ENCODE measurements at places on chromosomes 4 and X.
A peak's percentile ranks its signal among the peaks of the same experiment; 100 is the strongest.

GRCh38 chr4:55258152-55258865, 87.7 kb upstream of the SRD5A3 start:
- DNase-seq = no peak

DNA sequence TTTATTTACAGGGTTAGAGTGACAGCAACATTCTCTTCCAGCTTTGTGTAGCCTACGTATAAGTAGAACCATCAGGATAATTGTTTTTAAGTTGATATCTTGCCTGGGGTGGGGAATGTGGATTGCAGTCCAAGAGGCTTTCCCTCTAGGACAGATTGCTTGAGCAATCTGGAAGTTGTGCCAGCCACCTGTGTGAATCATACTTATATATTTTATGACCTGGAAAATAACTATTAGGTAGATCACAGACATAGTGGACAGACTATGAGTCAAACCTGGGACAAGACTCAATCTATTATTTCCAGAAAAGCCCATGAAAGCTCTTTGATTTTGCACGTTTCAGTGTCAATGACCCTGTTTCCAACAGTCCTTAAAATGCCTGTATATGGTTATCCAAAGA, 98.9 kb downstream of the TLL1 start:
- DNase-seq = no peak

GRCh38 chrX:21853578-21853977, 2.2 kb upstream of the YY2 start:
- DNase-seq = no peak

- no peak for DNase-seq
Measured at GRCh38 chr4:60452266-60452665, 747.9 kb upstream of the ADGRL3 start.

DNA sequence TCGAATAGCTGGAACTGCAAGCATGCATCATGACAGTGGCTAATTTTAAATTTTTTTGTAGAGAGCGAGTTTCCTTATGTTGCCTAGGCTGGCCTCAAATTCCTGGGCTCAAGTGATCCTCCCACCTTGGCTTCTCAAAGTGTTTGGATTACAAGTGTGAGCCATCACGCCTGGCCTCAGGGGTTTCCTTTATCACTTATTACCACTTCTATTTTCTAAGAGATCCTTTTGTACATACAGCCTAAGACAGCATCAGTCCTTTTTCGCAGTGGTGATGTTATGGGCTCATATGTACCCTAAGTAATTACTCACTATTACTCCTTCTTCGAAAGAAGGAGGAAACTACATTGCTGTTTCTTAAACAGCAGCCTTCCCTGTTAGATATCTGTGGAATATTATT, 54.1 kb upstream of the CDKN2AIP start:
- DNase-seq = no peak

GRCh38 chr4:90689739-90690138, 562.5 kb downstream of the CCSER1 start:
- DNase-seq = no peak

- DNase-seq = no peak
Measured at GRCh38 chr4:84024405-84024804, 474.7 kb downstream of the NKX6-1 start.

GRCh38 chr4:94346541-94346940, 3.9 kb upstream of the HPGDS start:
- DNase-seq = no peak

DNA sequence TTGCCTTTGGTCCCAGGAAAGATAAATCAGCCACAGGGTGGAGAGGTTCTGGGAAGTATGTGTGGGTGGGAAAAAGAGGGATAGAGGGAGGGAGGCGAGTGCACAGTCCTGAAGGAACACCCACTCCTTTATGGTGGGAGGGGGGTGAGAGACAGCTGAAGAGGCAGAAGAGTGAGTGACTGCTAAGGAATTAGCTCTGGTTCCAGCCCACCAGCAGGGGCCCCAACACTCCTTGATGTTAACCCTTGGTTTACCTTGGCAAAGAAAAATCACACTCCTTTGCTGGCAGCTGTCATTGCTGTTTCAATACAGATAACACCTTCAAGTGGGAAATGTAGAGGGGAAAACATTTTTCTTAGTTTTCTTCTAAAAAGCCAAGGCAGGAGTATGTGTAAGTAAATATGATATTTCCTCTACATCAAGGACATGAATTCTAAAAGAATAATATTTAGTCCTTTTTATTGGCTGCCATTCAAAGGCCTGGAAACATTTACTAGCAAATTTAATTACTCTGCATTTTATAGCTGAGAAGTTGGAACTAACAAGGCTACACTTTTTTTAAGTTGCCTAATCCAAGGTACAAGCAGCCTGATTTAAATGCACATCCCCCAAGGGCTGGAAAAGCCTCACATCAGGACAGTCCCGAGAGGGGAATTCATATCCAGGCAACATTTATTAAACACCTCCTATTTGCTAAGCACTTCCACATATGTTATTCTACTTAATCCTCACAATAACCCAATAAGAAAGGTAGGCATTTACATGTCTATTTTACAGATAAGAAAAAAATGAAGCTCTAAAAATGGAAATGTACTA, 81.7 kb downstream of the HS6ST2 start:
- no peak for DNase-seq

DNA sequence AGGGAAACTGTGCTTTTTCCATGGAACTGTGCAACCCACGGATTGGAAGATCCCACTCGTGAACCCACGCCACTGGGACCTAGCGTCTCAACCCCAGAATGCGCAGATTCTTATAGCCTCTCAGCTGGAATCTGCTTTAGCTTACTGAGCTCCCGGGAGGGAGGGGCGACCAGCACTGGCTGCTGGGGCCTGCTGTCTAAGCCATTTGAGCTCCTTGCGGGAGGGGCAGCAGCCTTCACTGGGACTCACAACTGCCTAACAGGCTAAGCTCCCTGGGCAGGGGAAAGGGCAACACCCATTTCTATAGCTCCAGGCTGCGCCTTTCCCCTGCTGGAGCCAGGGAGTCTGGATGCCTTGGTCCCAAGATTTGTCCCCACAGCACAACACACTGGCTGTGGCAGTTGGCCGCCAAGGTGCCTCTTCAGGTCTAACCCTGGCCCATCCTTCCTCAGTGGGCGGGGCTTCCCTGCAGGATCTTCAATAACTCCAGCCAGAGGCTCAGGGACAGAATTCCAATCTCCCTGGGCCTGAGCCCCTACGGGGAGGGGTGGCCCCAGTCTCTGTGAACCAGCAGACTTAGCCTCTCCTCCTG, 451.7 kb upstream of the PITX2 start:
- DNase-seq = no peak

GRCh38 chr4:145937971-145938611, 532 bp downstream of the ZNF827 start:
- peak; percentile 29 for DNase-seq

DNA sequence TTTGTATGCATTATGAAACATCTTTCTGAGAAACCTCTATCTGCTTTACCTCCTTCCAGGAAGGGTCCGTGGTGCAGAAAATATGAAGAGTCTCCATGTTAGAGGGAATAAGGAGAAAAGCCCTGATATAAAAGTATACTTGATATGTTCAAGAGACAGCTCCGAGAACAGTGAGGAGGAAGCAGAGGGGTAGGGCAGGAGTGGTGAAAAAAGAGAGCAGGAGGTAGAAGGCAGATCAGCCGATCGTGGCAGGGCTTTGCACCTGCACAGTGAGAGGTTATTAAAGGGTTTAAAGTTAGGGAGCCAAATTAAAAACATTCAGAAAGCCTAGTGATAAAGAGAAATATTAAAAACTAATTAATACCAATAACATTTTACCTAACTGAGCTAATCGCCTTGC, 419.7 kb downstream of the FAT4 start:
- no peak for DNase-seq

DNA sequence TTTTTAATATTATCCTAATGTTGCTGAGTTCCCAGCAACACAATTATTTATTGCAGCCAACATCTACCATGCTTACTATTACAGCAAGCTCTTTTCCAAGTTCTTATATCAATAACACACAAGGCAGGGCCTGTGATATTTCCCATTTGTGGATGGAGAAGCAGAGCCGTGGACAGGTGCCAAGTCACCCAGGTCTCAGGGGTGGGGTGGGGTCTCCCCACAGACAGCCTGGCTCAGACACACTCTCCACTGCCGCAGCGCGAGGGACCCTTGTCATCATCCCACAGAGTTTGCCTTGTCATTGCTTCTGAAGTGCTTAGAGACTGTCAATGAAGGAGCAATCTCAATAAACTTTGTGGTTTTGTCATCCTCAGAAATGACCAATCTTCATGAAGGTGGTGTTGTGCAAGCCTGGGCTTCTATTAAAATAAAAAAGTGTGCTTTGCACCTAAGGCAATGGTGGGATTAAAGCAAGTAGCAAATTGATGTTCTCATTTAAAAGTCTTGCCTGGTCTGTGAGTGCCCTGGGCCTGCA, 76.1 kb downstream of the SORBS2 start:
- DNase-seq = no peak

- no peak for DNase-seq
Measured at GRCh38 chr4:112038861-112039260, 106.4 kb upstream of the FAM241A start.

DNA sequence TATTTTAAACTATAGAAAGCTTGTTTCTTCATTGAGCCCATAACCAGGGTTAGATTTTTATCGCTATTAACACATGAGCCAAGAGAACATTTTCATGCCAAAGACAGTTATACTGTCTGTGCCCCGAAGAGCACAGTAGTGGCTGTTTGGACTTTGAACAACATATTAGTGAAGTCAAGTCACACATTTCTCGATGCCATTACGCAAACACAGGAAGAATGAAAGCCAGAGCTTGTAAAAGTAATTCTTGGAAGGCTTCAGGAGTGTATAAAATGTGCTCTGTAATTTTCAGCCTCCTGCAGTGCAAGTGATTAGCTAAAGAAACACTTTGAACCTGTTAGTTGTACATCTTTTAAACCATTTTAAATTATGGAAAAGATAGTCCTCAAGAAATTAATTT, 590.7 kb upstream of the PITX2 start:
- DNase-seq = no peak

DNA sequence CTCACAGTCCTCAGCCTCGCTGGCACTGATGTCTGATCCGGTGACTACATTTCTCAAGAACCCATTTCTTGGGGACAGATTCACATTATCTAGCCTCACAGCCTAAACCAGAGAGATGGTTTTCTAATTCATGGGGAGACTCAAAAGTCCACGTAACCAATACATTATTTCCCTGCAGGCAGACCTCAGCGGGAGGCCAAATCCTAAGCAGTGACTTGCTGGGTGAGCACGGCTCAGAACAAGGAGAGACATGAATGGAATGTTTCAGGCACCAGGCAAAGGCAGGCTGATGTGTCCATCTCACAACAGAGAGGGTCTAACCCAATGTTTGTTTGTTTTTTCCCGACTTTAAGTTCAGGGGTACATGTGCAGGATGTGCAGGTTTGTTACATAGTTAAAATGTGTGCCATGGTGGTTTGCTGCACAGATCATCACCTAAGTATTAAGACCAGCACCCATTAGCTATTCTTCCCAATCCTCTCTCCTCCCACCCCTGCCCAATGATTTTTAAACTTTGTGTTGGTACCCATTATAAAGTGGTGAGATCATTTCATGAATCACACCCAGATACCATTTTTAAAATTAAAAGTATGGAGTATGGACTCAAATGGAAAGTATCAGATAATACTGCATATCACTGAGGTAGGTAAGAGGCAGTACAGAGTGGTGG, 53.3 kb downstream of the SCD5 start:
- no peak for DNase-seq

GRCh38 chrX:105136786-105137185, 83.7 kb downstream of the TEX13A start:
- DNase-seq = no peak

DNA sequence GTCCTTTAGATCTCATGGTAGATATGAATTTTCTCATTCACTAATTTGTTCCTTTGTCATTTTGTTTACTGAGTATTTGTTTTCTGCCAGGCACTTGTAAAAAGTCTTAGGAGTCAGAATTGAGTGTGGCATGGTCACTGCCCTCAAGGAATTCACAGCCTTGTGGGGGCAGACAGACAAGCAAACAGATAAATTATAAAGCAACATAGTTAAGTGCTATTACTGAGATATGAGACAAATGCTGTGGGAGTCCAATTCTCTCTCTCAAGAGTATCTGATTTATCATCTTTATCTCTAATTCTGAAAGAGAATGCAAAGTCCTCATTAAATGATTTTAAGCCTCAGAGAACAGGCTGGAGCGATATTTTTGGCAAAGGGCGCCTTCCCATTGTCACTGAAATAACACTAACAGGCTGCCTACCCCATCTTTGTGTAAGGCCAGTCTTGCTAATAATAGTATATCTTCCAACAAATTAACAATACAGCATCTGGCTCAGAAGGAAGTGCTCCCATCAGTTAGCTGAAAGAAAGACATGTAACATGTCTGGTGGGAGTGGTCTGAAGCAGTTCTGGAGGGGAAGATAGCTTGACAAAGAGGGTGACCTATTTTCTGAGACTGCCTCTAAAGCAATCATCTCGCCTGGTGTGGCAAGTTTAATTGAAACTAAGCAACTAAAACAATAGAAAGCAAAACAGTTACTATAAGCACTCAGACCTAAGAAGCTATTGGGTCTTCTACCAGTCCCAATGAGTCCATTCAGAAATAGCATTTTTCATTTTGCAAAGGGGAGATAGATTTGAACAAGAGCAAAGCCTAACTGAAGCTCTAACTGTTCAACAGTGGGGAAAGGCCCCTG, 61.5 kb upstream of the AMOT start:
- DNase-seq = no peak

GRCh38 chr4:125432078-125432477, 117.3 kb downstream of the FAT4 start:
- no peak for DNase-seq

GRCh38 chr4:19438233-19438632, 813.5 kb upstream of the SLIT2 start:
- no peak for DNase-seq

DNA sequence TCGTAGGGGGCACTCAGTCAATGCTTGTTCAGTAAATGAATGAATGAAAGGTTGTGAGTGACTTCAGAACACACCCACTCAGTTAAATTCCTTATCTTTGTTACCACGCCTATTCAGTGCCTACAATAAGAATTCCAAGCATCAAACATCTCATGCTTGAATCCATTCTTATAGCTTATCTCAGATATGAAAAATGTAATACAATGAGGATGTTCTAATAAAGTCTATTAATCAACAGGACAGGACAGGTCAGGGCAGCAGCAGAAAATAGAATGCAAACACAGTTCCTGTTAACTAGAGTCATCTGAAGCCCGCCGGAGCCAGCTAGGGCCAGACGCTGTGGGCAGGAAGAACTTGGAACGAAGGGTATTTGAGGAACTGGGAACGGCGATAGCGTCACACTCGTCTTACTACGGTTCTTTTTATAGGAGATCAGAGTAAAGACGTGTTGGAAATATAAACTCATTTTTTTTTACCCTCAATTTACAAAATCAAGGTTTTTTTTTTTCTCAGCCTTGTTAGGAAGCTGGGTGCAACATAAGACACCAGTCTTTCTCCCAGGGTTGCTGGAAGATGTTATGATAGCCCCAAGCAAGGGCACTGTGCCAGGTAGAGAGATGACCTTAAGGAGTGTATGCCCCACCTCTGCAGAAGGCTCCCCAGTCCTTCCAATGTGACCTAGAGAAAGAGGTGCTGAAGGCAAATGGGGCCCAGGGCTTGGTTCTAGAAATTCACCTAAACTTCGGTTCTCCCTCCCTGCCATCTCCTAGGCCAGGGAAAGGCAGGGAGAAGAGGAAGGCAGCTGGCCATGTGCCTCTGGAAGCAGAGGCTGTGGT, 48.3 kb downstream of the SEL1L3 start:
- no peak for DNase-seq

Data from activated effector memory CD4-positive, alpha-beta T cell treated with Interleukin-2 at 50 U/mL for 16 hours (primary cell).